ENCODE measurements at places on chromosomes 6 and 20.

DNA sequence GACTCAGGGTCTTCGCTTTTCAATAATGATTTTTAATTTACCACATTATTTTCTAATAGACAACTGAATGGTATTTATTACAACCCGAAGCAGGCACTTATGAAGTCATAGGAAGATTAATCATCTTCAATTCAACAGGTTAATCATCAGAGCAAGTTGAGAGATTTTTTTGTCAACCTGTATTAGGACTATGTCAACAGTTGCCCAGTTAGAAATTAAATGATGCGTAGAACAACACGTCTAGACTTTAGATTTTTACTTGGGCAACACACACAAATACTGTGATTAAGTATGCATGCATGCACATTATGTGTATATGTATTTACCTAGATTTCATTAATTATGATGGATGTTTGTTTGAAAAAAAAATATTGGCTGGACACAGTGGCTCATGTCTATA lies 4.3 kb downstream of the ILRUN start:
- no peak for DNase-seq

GRCh38 chr20:57747861-57748481 lies 38.2 kb upstream of the PMEPA1 start:
- no peak for DNase-seq

GRCh38 chr6:52620055-52620905 lies 43.4 kb upstream of the TRAM2 start:
- DNase-seq, result no peak

GRCh38 chr6:9463311-9463710 lies 951.6 kb downstream of the TFAP2A start:
- no peak for DNase-seq

- DNase-seq, result no peak
These were observed 10.6 kb upstream of the EFHC1 start for GRCh38 chr6:52409499-52409898.

- no peak for DNase-seq
These were observed 27.0 kb downstream of the PNLDC1 start for GRCh38 chr6:159826968-159827647.

GRCh38 chr20:63738687-63739129 lies 868 bp upstream of the SLC2A4RG start:
- no peak for DNase-seq

GRCh38 chr6:21538186-21538798 lies 55.3 kb upstream of the SOX4 start:
- peak; percentile 22 for DNase-seq

GRCh38 chr6:25450469-25451198 lies 171.5 kb downstream of the CARMIL1 start:
- DNase-seq, result no peak

GRCh38 chr6:53679446-53679933 lies 13.9 kb upstream of the KLHL31 start:
- DNase-seq, result peak; percentile 28

GRCh38 chr6:35605600-35605999 lies 83.1 kb downstream of the FKBP5 start:
- no peak for DNase-seq

DNA sequence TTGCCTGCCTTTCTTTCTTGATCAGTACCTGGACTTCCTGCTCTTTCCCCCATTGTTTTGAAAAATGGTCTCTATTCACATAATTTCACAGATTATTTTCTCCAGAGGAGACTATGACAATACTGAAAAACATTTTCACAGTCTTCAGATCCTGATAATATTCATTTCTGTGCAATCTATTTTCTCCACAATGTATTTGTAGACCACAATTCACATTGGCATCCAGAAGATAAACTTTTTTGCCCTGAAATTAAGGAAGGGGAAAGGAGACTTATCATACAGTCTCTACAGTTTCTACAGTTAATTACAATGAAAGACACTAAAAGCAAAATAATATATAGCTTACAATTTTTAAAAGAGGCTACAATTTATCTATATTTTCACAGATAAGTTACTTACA lies 18.4 kb downstream of the LCA5 start:
- DNase-seq, result no peak

- DNase-seq, result no peak
These were observed 182.2 kb downstream of the SLC16A10 start for GRCh38 chr6:111269401-111269970.

DNA sequence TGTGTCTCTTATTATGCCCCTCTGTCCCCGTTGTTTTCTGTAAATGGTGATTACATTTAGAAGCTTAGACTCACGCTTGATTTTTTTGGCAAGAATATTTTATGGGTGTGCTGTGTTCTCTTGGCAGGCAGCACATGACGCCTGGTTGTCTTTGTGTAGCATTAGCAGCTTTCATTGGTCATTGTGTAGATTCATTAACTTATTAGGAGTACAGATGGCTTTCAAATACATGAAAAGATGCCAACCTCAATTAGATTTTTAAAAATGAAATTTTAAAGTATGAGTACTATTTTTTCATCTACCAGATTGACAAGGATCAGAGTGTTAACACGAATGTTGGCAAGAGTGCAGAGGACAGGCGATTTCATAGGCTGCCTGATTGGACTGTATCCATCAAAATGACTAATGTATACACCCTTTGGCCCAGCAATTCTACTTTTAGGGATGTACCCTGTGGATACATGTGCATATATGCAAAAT lies 15.2 kb downstream of the COX4I2 start:
- DNase-seq, result peak; percentile 43

- no peak for DNase-seq
These were observed 22.7 kb downstream of the SNAI1 start for GRCh38 chr20:50005471-50005981.

GRCh38 chr6:43437700-43438099 lies 10.4 kb downstream of the ABCC10 start:
- DNase-seq, result no peak

DNA sequence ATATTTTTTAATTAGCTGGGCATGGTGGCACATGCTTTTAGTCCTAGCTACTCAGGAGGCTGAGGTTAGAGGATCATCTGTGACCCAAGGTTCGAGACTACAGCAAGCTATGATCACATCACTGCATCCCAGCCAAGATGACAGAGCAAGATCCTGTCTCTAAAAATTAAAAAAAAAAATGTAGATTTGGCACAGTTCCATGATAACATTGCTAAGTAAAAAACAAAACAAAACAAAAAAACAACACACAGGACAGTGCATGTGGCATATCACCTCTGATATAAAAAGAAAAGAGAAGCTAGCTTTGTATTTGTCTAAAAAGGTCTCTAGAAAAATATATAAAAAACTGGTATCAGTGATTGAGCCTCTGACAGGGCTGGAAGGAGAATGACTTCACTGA lies 24.6 kb downstream of the RNF24 start:
- no peak for DNase-seq

DNA sequence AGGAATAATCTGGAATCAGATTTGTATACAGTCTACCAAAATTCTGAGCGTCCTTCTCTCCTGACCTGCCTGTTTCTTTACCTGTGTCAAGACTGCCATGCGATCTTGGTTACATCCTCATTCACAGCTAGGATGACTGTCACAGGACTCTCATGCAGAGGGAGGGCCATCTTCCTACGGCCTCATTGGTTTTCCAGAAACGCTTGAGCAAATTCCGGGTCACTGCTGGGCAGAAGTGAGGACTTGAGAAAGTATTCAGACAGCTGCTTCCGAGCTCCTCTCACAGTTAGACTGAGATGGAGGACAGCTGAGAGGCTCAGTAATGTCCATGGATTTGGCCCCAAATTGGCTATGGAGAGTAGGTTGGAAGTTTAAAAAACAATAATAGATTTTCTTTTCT lies 94.2 kb downstream of the TFAP2C start:
- DNase-seq, result no peak

- peak; percentile 21 for DNase-seq
These were observed 10.9 kb downstream of the CASP8AP2 start for GRCh38 chr6:89840538-89840937.

DNA sequence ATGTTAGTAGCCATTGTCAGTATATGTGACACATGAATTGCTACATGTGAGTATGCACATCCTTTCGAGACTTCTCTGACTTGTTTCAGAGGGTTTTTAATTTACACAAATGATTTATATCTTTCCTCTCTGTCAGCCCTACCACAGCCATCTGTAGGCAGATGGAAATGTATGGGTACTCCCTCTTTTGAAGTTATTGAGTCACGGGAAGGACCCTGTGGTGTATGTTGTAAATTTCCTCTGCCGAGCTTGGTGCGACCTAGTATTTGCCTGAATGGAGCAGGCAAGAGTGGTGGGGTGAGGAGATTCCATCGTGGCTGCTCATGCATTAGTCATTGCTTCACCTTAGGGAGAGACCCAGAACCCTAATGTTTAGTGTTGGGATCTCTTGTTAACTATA lies 171.9 kb downstream of the JARID2 start:
- peak; percentile 83 for DNase-seq

All from EL (cell line).